Stimulated activated CD4-positive, alpha-beta T cell treated with anti-CD3 and anti-CD28 coated beads, Interleukin-1b, Interleukin-23, amount 100 ng/mL, for 1 hour (primary cell): ENCODE measurements at places on chromosomes 7 and 10.

DNA sequence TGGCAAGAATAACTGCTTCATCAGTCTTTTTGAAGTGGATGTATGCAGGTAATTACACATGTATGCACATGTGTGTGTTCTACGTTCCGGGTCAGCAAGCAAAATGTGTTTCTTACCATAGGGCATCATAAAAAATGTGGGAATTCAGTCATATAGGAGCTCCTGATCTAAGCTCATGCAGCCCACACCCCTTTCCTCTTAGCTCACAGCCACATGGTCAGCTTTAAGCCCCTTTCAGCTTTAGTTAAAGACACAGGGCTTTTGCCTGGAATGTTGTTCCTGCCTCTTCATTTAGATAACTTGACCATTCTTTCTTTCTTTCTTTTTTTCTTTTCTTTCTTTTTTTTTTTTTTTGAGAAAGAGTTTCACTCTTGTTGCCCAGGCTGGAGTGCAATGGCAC, 258.1 kb downstream of the RPS24 start:
- DNase-seq = no peak

DNA sequence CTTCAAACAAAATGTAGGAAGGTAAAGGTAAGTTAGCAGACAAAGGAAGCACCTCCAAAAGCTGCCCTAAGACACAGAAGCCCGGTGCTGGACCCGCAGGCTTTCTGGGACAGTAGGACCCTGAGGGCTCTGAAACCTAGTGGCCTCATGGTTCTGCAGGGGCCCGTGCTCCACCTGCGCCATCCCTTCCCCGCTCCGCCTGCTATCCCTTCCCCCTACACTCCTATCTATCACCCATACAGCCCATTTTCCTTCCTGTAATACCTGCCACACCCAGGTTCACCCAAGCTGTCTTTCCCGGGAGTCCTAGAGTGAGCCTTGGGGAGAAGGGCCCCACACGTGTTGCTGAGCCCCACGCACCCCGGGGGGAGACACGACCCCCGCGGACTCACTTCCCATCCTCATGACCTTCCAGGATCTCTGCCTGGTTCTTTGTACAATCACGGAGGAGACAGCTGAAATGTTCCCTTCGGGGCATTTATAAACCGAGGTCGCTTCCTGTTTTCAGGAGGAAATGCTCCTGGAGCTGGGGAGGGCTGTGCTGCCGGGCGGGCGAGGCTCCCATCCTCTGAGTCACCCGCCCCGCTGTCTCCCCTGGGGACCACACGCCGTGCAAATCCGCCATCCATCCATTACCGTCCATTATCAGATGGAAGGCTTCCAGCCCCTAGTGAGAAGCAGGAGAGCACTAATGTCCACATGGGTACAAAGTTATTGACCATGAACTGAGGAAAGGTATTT, 251.7 kb upstream of the PITRM1 start:
- no peak for DNase-seq

DNA sequence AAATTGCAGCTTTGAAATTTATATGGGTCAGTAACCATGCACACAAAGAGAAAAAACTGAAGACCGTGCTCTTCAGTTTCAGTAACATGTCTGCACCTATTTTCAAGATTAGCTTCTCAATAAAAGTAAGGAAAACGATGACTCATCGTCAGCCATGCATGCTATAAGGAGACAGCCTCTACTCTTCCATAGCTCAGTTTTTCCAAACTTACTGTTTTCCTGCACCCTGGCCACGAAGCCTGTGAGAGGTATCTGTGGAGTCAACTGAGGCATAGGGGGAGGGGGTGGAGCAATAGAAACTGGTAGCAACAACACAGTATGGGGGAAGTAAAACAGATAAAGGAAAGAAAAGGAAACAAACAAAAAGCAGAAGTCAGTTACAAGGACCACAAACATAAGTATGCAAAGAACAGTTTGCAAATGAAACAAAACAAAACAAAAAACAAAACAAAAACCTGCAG, 58.0 kb downstream of the PDSS1 start:
- DNase-seq = no peak

DNA sequence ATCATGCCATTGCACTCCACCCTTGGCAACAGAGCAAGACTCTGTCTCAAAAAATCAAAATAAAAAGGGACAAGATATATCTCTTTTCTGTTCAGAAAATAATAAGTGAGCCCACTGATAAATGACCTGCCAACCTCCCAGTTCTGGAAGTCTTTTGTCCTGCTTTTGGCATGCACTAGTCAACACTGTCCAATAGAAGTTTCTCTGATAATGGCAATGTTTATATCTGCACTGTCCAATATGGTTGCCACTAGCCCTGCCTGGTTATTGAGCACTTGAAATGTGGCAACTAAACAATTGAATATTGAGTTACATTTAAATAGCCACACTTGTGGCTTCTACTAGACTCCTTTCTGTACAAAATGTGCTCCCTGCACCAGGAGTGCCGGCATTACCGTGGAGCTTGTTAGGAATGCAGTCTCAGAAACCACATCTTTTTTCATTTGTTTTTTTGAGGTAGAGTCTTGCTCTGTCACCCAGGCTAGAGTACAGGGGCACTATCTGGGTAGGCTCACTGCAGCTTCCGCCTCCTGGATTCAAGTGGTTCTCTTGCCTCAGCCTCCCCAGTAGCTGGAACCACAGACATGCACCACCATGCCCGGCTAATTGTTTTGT, 229.7 kb downstream of the CACNB2 start:
- DNase-seq = no peak

DNA sequence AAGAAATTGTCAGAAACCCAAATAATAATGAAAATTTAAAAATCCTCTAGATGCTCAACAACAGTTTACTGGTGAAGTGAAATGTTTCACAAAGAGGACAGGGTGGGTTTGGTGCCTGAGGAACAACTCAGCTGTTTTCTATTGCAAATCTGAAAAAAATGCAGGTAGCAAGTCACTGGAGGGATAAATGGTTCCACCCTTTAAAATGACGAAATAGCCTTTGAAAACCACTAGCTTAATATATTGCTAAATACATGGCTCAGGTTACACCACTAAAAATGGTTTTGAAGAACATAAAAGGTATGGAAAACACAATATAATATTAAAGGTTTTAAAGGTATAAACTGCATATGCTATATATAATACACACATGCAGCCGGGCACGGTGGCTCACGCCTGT, 69.5 kb downstream of the LMBR1 start:
- DNase-seq = no peak

DNA sequence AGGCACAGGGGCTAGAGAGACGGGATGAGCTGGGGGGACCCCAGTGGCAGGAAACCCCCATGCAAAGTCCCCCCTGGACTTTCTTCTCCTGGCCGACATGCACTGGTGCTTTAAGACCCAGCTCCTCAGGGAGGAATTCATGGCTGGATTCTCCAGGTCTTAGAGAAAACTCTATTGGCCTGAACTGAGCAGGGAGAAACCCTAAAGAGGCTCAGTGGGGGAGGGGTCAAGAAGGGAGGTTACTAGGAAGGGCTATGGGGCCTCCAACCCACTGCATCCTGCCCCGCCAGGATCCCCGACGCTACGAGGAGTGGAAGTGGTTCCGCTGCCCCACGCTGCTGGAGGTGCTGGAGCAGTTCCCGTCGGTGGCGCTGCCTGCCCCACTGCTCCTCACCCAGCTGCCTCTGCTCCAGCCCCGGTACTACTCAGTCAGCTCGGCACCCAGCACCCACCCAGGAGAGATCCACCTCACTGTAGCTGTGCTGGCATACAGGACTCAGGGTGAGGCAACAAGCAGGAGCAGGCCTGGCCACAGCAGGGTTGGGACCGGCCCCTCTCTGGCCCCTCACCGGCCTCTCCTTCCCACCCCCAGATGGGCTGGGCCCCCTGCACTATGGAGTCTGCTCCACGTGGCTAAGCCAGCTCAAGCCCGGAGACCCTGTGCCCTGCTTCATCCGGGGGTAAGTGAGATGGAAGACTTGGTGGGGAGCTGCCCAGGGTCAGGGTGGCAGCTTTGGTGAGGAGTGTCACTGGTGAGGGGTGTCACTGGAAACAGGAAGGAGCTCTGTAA, 13.8 kb downstream of the ATG9B start:
- no peak for DNase-seq

DNA sequence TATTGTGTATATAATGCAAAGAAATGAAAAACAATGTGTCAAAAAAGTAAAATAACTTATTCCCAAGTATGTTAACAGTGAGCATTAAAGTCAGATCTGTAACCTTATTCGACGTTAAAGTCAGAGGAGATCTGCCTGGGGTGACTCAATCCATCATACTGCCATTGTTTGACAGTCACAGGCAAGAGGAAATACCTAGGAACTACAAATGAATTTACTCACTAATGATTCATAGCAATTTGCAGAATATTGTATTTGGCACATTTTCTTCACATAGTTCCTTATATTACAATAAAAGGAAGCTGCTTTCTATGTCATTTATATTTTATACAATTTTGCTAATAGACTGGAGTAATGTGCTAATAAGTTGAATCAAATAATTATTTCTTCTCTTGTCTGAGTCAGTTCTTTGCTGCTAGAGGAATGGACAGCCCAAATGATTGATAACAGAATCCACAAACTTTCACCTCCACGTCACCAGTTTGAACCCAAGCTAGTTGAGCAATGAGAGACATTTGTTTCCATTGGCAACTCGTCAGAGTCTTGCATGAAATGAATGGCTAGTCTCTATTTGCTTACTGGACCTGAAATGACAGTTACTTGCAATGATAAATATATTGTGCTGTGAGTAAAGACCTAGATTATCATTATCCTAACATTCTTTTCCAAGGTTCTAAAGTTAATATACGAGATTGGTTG, 48.5 kb upstream of the TMEM106B start:
- no peak for DNase-seq

DNA sequence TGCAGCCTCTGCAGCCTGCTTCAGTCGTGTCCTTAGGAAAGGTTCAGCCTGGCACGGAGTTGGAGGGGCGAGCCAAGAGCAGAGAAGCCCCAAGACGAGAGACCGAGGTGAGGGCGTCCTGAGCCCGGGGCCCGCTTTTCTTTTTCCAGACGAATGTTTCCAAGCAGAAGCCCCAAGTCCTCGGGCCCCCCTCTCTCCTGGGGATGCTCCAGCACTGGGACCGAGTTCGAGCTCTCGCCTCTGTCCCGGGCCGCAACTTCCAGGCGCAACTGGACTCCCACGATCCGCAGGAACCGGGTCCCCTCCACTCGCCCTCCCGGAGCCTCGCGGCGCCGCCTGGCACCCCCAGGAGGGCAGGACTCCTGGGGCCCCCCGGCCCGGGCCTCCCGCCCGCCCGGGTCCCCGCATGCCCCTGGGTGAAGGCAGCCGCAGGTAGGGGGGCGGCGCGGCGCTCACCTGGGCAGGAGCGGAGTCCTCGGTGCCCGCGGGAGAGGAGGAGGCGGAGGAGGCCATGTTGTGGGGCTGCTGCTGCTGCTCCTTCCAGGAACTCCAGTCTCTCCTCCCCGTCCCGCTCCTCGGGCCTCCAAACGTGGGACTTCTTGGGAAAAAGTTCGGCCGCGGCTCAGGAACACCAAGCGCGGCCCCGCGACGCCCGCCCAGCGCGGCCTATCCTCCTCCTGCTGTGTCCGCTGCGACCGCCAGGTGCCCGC, 45.3 kb upstream of the CDK1 start:
- no peak for DNase-seq

- no peak for DNase-seq
Observed at GRCh38 chr7:111878785-111879184, 316.5 kb upstream of the IMMP2L start.

GRCh38 chr10:73590881-73591799, at the start of gene USP54:
Gene USP54 (minus strand): TSS chr10:73591342. CDS start chr10:73575658, 15,684 bp downstream.
- DNase-seq = no peak

- DNase-seq = no peak
Observed at GRCh38 chr7:102264367-102264891, 22.2 kb upstream of the SH2B2 start.

DNA sequence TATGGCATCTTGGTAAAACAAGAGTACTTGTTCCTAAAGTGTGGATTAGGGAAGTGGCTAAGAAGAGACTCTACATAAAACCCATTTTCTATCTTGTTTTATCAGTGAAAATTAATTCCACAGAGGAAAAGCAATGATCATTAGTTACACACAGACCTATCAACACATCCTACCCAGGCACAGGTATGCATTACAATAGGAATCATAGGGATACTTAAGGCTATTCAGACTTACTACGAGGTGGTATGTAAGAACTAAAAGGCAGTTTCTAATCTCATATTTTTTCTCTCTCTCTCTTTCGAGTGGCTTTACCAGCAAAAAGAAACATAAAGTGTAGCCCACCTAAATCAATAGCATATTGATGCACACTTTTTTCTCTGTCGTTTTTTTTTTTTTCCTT, 166.3 kb upstream of the FEZF1 start:
- no peak for DNase-seq
